ENCODE measurements at places on chromosomes 2 and 18.

DNA sequence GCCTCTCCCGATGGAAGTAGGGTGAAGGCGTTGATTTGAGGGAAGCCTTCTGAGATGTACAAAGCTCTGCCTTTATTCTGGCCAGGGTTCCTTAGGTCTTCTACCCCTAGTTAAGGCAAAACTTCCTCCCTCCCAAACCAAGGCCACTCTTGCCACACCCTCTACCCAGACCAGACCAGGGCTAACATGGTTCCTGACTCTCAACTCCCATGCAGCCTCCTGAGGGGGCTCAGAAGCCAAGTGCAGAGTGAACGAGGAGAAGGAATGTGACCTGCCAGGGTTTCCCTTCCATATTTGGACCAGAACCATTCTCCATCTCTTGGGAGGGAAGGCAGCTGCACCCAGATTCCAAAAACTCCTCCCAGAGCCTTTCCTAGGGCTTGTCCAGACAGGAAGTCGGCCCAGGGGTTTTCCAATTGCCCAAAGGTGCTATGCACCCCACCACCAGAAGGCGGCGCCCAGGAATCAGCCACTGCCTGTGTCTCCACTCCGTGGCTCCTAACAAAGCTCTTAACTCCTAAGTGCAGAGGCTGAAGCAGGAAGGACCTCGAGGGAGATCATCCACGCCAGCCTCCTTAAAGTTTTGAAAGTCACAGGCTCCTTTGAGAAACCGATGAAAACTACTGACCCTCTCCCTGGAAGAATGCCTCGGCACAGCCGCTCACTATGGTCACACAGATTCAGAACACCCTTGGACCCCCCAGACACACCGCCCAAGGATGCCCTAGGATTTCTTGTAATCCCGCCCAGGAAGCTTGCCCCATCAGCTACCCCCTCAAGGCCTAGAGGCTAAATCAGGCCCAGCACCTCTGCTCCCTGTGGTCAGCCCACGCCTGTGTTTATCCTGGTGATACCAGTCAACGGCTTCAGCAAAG is 157.8 kb downstream of the SMAD2 start:
- DNase-seq, result peak; percentile 63

- DNase-seq, result no peak
Measured at GRCh38 chr2:621303-622099, 55.7 kb downstream of the TMEM18 start.

GRCh38 chr2:19722531-19722971 is 179.2 kb downstream of the TTC32 start:
- DNase-seq, result no peak

GRCh38 chr2:85988175-85988913 is 99.6 kb upstream of the ST3GAL5 start:
- no peak for DNase-seq

- DNase-seq, result no peak
Measured at GRCh38 chr2:131077966-131078365, 15.3 kb downstream of the FAM168B start.

GRCh38 chr18:27668158-27668557 is 483.1 kb upstream of the CHST9 start:
- no peak for DNase-seq

GRCh38 chr2:9201185-9201891 is 5.3 kb upstream of the ASAP2 start:
- no peak for DNase-seq

- DNase-seq, result no peak
Measured at GRCh38 chr2:60000686-60001085, 552.8 kb downstream of the BCL11A start.

GRCh38 chr2:68687018-68687417 is 43.6 kb downstream of the PROKR1 start:
- DNase-seq, result no peak

DNA sequence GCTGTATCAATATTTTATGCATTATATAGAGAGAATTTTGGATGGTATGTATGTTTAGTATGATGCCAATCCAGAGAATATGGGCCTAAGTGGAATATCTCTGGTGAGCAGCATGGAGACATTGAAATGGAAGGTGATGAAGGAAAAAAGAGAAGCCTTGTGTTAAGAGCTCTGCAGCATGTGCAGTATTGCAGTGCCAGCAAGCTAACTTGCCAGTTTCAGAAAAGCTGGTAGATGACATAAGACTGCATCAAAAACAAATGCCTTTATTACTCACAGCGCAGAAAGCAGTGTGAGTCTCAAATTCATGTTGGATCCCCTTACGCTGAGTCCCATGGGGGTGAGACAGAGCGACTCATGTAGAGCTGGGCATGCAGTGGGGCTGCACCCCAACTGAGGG is 280.2 kb downstream of the CTNNA2 start:
- no peak for DNase-seq

- DNase-seq, result no peak
Measured at GRCh38 chr2:7752291-7752690, 835.1 kb downstream of the RNF144A start.

- DNase-seq, result peak; percentile 69
Measured at GRCh38 chr2:9263428-9263827, 56.8 kb downstream of the ASAP2 start.

DNA sequence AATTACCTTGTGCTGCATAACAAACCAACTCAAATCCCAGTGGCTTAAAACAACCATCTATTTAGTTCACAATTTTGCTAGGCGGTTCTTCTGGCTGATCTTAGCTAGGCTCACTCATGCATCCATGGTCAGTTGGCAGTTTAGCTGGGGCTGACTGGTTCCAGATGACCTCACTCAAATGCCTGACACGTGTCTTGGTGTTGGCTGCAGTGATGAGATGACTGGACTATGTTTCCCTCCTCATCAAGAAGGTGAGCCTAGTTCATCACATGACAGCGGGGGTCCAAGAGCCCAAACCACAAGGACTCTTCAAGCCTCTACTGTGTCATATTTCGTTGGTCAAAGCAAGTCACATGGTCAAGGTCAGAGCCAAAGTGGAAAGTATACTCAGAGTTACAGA is 42.7 kb upstream of the ACTR3 start:
- no peak for DNase-seq

- DNase-seq, result peak; percentile 47
Measured at GRCh38 chr2:231795525-231796327, 9.5 kb downstream of the COPS7B start.

DNA sequence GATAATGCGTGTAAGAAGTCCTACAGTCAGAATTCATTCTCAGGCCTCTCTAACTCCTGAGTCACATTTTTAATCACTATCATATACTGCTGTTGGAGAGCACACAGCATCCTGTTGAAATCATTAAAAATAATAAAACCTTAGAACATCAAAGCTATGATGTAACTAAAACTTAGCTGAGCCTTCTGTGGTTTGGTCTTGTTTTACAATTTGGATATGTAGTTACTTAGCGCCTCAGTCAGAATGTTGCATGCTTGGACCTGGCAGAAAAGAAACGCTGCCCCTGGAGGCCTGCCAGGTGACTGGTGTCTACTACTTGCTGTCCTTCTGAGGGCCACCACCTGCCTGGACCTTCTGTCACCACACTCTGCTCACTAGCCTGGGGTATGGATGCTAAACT is 261.1 kb upstream of the RASGRP3 start:
- no peak for DNase-seq

DNA sequence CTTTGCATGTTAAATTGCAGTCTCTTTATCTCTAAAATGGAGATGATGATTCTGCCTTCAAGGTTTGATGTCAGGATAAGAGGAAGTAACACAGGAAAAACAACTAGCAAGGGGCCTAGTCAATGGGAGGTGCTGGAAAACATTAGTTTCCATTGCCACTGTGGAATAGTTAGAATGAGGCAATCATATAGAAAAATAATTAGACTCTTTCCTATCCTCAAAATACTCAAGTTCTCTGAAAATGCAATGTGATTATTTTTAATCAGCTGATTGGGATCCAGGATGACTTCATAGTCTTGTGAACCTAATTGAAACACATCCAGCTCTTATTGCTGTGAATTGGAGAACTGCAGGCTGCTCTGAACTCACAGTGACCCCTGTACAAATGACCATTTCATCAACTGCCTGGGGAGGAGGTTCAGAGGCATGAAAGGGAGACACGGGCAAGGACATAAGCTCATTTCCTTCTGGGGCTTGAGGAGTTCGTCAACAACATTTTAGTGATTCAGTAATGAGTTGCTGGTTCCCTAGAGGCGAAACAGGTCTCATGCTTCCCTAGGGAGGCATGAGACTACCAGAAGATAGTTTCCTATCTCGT is 422.5 kb downstream of the LPIN1 start:
- no peak for DNase-seq

GRCh38 chr2:171991027-171991426 is 8.7 kb upstream of the METAP1D start:
- DNase-seq, result no peak

DNA sequence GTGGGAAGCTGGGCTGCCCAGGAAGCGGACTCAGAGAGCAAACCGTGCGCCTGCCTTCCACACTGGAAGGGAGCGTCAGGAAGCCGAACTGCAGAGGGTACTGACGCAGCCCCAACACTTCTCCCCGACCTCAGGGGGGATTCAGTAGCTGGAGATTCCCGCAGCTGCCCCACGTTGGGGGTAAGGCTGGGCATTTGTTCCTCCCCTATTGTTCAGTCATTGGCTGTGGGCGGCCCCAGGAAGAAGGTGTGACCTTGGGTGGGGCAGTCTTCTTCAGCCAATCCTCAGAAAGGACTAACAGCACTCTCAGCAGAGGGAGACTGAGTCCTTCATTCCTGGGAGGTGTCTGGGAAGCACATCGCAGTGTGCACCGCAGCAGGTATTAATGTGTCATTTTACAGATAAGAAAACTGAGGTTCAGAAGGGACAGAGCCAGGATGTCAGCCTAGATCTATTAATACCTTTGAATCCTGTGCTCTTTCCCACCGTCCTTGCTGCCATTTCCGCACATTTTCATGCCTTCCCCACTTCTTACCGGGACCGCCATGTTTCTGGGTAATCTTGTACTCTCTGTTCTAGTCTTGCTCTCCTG is 12.1 kb upstream of the C18orf32 start:
- DNase-seq, result no peak

DNA sequence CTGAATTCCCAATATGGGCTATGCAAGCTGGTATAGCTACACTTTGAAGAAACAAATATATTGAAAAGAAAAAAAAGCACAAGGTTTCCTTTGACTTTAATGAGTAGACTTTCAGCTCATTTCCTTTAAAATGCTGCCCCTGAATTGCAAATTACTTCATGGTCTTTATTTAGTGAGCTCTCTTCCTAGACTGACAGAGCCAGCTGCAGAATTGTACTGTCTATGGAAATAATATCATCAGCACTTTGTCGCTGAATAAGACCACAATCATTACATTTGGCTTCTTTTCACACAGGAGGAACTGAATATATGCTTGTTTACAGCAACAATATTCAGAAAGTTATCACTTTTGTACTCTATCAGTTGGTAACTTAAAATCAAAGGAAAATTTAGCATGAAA is 41.7 kb downstream of the ARL5A start:
- DNase-seq, result no peak

DNA sequence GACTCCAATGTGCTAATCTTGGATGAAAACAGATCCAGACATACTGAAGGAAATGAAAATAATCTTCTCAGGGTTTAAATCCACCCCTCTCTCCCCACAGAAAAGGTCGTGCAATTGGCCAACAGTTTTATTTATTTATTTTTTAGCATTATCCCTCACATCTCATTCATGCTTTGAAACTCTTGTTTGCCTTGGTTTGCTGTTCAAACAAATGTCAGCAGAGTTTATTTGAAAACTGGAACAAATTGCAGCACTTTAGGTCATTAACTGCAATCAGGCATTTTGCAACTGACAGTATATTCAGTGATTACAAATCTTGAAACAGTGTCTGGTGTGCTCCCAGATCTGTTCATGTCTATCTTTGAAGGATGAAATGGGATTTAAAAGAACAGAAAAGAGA is 220.6 kb downstream of the SLC4A10 start:
- DNase-seq, result no peak

DNA sequence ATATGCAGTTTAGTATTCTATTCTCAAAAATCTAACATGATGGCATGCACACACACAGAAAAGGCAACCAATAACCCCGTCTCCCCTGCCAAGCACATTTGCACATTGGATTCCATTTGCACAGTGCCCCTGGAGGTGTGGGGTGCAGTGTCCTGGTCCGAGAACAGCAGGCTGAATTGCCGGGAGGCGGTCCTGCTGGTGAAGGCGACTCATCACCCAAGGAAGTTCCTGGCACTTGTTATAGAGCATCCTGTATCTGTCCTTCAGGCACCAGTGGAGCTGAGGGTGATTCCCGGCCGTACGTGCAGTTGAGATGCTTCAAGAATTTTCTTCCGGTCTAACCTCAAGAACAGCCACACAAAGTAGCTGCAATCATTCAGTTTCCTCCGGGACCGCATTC is 73.0 kb upstream of the RAB12 start:
- DNase-seq, result no peak

GRCh38 chr2:166464187-166464586 is 29.9 kb downstream of the SCN7A start:
- no peak for DNase-seq

DNA sequence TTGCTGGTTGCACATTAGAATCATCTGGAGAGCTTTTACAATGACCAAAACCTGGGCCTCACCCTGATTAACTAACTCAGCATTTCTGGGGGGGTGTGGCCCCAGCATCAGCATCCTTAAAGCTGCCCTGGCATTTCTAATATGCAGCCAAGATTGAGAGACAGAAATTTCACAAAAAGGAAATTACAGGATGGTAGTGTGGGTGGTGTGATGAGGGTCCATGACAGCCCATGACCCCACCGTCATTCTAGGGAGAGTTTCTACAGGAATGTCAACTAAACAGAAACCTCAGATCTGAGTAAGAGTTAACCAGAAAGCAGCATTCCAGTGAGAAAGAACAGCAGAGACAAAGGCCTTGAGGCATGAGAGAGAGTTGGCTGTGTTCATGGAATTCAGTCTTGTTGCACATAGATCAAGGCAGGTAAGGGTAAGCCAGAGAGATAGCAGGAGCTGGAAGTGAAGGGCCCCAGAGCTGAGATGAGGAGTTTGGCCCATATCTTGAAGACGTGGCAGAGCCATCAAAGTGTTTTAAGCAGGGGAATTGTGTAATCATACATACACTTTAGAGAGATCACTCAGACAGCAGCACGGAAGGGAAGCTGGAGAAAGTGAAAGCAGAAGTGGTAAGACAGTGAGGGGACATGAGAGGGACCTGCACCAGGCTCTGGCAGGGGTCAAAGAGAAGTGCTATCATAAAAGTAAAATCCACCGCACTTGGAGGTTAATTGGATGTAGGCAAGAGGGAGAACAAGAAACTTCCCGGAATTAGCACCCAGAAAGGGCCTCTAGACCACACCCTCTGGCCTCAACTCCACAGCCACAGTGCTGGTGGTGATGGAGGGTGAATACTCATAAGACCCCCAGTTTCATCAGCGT is 7.8 kb upstream of the TRABD2A start:
- peak; percentile 96 for DNase-seq

DNA sequence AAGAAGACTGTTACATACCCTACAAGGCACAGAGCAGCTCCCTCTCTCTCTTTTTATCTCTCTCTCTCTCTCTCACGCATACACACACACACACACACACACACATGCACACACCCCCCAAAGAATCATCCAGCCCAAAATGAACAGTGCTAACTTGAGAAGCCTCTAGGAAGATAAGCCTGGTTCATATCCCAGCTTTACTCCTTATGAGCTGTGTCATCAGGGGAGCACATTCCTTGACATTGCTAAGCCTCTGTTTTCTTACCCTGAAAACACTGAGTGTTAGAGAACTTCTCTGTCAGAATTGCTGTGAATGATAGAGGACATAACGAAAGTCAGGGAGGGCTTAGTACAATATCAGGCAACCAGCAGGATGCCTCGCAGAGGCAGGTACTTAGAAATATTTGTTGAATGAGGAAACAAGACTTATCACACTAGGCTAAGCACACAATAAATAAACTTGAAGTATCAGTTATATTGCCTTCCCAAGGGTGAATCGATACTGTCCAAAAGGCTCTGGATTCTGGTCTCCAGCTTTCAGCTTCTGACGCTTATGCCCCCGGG is 725.6 kb upstream of the ID2 start:
- no peak for DNase-seq
